ENCODE measurements at places on chromosomes 11 and 22. TPM values are rescaled to one million over a fixed set of nuclear protein-coding genes. Genes with fewer than 3 reads are reported as not detected.

The PISD gene
- 66.9 TPM for total RNA-seq

The TTC36 gene
- not detected for total RNA-seq

The SLC6A5 gene
- not detected for total RNA-seq

The TRIM48 gene
- total RNA-seq = not detected

The KIRREL3 gene
- 0.23 TPM for total RNA-seq

The LRRC75B gene
- 25.3 TPM for total RNA-seq

The SLC15A3 gene
- 6.3 TPM for total RNA-seq

The CHADL gene
- total RNA-seq = 0.17 TPM

The MS4A6A gene
- total RNA-seq = not detected

The ADAMTS8 gene
- total RNA-seq = 0.12 TPM

Data from pericardium fibroblast (primary cell).